GM23248 (cell line): ENCODE measurements at places on chromosomes 3 and 15.
A peak's percentile ranks its signal among the peaks of the same experiment; 100 is the strongest.

- DNase-seq: peak; percentile 81
These were observed 42.6 kb upstream of the TMCO5A start for GRCh38 chr15:37891766-37892368.

GRCh38 chr3:22585911-22586310 is 617.2 kb upstream of the UBE2E2 start:
- no peak for DNase-seq

DNA sequence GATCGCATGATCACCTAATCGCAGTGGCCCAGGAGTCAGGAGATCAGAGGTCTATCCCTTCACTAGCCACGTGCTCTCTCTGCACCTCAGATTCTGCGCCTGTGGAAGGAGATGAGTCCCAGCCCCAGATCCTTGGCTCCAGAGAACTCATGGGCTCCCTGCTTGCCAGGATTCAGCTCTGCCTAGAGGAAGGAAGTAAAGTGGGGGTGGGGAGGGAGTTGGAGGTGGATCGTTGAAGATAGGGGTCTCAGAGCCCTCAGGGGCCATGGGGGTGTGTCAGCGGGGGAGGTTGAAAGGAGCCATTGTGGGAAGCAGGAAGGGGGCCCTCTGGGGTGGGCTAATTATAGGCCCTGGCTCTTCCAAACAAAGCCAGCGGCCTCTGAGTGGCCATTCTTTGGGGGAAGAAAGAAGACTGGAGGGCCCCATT is 11.3 kb upstream of the STRA6 start:
- DNase-seq: no peak

DNA sequence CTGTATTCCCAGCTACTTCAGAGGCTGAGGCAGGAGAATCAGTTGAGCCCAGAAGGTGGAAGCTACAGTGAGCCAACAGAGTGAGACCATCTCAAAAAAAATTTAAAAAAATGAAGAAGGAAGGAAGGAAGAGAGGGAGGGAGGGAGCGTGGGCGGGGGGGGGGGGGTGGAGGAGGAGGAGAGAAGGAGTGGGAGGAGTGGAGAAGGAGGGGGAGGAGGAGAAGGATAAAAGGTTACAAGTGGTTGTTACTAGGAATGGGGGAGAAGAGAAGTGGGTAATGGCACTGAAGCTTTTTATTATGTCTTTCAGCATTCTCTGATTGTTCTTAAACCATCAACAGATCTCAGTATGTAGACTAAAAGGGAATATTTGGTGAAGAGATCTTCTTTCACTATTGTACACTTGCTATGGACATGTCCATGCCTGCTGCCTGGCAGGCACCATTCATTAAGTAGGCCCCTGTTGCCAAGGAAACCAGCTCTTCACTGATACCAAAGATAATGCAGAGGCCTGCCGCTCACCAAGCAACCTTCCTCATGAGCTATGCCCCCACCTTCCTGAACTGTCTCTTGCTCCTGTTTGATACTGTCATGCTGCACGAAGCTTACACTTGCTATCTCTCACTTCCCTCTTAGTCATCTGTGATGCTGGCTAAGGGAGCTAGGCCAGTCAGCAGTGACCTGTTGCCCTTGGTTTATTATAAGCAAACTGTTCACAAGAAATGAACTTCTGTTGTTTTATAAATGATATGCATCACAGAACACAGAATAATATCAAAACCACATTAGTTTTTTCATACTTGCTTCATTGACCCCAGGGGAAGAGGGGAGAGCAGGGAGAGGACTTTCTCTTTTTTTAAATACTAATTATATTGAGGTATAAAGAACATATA is 23.1 kb downstream of the EPM2AIP1 start:
- DNase-seq: peak; percentile 65

- DNase-seq: peak; percentile 98
These were observed 161.9 kb downstream of the FNDC3B start for GRCh38 chr3:172201136-172201869.

DNA sequence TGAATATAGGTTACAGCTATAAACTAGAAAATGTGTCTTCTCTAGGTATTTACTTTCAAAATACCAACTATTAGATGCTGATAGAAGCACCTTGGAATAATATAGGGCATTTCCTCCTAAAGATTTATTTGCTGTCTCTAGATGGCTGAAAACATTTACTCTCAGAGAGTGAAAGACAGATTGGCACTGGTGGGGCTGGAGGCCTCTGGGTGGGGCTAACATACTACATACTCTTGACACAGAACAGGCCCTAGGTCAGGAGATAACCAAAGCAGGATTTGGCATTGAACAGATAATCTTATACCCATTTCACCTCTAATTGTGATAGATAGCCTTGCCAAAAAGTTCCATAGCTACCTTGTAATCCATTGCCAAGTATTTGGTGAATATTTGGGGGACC is 253.3 kb upstream of the TBC1D5 start:
- no peak for DNase-seq

- peak; percentile 36 for DNase-seq
These were observed 1.1 kb upstream of the NLGN1 start for GRCh38 chr3:173396191-173397041.

DNA sequence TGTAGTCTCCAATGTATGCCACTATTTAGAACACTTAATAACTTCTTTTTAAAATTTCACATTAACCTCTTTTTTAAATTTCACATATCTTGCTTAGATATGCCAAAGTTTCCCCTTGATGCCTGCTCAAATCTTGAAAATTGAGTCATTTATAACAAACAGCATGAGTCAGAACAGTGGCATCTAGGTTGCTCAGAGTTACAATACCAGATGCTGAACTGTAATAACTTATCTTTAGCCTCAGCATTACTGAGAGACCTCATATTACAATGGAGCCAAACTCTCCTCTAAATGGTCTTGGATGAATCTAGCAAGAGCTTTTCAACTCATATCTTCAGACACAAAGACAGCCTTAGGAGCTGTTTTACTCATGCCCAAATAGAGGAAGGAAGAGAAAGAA is 439.3 kb upstream of the ARPP21 start:
- DNase-seq: no peak

DNA sequence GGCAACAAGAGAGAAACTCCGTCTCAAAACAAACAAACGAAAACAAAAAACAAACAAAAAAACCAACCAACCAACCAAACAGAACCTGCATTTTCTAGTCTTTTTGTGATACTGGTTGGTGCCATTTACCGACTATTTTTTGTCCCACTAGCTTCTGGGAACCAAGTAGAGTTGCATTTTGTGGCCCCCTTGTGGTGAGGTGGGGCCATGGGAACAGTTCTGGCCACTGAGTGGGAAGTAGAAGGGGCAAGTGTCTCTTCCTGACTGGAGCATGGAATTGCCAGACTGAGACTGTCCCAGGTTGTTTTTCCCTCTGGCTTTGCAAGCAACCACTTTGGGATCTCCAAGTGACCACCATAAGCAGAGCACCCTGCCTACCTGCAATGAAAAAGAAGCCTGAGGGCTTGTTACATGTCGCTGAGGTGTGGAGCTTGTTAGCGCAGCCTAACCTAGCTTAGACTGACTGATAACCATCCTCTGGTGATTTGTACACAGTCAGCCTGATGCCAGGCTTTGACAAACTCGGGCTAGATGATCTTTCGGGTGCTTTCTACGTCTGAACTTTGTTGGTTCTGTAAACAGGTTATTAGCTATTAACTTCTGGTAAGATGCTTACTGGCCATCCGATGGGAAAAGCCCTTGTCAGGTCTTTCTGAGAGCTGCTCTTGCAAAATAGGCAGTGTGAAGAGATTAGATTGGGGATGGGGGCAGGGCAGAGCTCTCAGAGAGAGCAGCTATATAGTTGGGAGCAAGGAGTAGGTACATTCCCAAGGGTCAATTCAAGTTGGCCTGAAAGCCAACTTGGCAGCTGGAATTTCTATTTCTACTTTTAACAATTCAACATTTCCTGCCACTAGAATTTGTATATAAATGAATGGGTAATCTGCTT is 172.2 kb downstream of the SSR3 start:
- DNase-seq: peak; percentile 51

DNA sequence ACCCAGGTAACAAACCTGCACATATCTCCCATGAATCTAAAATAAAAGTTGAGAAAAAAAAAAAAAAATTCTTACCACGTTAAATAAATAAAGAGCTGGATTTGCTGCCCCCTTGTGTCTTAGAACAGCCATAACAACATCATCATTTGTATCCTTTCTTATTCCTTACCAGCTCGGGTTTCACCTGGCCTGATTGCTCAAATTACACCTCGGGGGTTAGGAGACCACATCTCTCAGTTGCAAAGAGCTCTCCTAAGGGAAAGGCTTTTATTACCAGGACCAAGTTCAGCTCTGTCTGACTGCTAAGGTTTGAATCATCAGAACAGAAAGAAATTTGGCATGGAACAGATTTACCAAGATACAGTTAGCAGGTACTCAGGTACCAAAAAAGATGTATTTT is 25.8 kb upstream of the RPL39L start:
- DNase-seq: peak; percentile 67

- DNase-seq: peak; percentile 31
These were observed 6.4 kb downstream of the C3orf52 start for GRCh38 chr3:112092496-112093179.

- no peak for DNase-seq
These were observed 35.0 kb downstream of the TNK2 start for GRCh38 chr3:195873281-195873887.

DNA sequence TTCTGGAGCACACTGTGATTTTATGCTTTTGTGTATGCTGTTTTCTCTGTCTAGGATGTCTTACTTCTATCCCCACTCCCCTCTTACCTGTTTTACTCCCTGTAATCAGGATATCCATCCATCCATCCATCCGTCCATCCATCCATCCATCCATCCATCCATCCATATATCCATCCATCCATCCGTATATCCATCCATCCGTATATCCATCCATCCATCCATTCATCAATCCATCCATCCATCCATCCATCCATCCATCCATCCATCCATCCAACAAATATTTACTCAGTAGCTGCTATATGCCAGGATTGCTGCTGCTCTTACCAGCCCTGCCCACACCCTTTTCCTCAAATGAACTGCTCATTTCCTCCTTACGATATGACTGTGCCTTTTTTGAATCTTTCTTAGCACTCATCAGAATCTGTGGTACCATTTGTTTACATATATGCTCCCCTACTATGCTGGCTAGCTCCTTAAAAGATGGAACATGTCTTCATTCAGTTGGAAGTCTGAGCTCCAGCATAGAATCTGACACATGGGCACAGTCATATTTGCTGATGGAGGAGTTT is 35.2 kb downstream of the USP13 start:
- DNase-seq: no peak

GRCh38 chr15:81013396-81013929 is 12.7 kb downstream of the TLNRD1 start:
- DNase-seq: no peak

- DNase-seq: no peak
These were observed 31.6 kb upstream of the TSEN2 start for GRCh38 chr3:12452361-12453330.

DNA sequence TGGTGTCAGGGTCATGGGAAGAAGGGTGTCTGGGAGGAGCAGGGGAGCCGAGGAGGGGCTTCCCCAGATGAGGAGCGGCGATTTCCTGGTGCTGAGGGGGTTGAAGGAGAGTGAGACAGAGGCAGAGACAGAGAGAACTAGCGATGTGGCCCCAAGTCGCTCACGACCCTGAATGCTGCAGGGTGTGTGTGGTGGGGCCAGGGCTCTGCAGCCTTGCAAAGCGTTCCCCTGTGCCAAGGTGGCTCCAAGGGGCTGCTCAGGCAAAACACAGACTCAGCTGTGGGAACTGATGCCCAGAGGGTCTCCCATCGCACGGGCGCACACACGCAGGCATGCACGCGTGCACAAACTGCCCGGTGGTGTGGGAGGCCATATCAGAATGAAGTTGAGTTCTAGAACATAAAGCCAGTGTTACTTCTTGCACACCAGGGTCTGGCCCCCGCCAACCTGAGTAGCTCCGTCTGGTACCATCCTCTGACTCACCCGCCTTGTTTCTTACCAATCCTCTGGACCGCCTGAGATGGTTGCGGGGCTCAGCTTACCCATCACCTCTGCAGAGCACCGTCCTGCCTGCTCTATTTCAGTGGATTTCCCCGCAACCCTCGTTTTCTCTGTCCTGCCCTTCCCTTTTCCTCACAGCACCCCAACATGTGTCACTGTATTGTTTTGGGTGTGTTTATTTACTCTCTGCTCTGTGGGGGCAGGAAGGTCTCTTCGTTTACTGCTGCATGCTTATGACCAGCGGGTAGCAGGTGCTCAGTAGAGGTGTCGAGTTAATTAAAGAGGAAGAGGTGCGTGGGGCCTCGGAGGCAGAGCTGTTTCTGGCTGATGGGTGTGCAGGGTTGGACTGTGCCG is 4.5 kb downstream of the MELTF start:
- no peak for DNase-seq

DNA sequence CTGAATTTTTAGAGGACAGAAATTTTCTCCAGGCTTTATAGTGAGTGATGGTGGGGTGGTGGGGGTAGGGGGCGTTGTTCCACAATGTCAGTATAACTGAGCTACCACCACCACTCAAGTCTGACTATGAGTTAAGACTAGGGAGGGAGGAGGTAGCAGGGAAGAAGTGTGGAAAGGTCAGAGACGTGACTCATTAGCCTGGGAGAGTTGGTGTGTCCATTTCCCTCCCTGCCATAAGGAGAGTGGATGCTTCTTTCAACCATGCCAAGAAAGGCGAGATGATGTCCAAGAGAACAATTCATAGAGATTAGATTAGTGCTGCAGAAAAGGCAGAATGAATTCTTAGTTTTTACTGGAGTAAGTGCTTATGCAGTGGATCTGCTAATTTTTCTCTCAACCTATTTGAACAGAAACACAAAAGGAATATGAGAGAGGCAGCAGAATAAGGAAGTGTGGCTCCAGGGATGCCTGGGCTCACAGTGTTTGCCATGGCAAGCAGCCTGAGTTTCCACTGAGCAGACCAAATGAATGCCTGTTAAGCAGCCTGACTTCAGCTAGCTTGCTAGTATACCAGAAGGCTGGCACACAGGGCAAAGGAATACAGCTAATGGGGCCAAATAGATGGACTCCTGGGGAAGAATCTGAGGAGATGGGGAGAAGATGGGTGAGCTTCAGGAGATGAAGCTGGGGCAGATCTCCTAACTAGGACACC is 708.9 kb downstream of the NTRK3 start:
- peak; percentile 4 for DNase-seq

- no peak for DNase-seq
These were observed 60.2 kb downstream of the SCN5A start for GRCh38 chr3:38588995-38589937.

DNA sequence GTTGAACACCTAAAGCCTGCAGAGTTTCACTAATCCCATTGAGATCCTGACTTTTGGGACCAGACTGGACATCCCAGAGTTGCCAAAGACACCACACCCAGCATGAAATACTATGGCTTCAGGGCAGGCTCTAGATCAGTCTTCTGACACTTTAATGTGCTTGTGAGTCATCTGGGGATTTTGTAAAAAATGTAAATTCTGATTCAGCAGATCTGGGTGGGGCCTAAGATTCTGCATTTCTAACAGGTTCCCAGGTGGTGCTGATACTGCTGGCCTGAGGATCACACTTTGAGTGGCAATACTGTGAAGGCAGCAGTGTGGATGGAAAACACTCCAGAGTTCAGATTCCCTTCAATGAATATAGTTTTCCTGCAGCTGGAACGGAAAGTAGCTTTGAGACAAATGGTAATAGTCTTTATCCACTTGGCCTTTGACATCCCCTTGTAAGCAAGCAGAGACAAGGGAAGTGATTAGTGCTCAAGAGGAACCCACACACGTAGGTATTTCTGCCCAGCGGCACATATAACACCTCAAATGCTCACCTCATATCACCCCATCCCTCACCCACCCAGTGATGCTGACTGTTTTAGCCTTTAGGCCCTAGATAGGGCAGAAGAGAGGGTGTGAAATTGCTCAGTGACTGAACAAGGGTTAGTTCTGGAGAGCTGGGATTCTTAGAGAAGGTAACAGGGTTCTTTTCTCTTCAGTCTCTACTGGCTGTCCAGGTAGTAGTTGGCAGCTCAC is 51.5 kb upstream of the GSK3B start:
- peak; percentile 89 for DNase-seq
